ENCODE measurements at places on chromosomes 2 and 18.
A peak's percentile ranks its signal among the peaks of the same experiment; 100 is the strongest.

DNA sequence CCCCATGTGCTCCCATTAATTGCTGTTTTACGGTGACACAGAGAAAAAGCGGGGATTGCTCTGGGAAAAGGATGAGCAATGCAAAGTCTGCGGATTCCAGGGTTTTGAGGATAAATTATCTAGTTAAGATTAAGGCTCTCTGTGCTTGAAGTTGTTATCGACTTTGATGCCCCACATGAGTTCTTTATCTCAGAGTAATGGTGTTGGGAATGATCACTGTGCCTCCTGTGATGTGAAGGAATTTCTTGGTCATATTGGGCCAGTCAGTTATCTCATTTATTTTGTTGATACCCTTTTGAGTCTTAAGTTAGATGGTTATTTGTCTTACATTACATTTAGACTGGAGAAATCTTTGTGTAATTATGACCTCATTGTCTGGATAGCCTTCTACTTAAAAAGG, 184.6 kb upstream of the MEX3C start:
- DNase-seq: no peak

DNA sequence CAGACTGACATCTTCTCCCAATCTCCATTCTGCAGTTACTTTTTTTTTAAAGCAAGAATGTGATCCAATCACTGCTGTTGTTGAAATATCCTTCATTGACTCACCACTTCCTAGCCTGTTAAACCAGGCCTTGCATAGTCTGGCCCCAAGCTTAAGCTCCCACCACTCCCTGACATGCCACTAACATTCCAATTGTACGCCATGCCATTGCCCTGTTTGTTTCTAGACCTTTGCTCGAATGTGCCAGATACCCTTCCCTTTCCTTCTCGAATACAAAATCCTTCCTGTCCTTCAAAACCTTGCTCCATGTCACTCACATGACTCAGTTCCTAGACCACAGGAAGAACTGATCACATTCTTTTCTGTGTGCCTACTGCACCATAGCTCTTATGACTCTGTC, 224.2 kb downstream of the CYRIA start:
- no peak for DNase-seq

GRCh38 chr18:74733598-74733997, 135.9 kb downstream of the ZNF407 start:
- DNase-seq: no peak

GRCh38 chr18:8142131-8142711, 467.0 kb upstream of the RAB12 start:
- no peak for DNase-seq

- no peak for DNase-seq
These were observed 21.4 kb upstream of the SH3BP4 start for GRCh38 chr2:234930397-234930796.

GRCh38 chr2:205535001-205535400, 147.3 kb upstream of the NRP2 start:
- DNase-seq: no peak

DNA sequence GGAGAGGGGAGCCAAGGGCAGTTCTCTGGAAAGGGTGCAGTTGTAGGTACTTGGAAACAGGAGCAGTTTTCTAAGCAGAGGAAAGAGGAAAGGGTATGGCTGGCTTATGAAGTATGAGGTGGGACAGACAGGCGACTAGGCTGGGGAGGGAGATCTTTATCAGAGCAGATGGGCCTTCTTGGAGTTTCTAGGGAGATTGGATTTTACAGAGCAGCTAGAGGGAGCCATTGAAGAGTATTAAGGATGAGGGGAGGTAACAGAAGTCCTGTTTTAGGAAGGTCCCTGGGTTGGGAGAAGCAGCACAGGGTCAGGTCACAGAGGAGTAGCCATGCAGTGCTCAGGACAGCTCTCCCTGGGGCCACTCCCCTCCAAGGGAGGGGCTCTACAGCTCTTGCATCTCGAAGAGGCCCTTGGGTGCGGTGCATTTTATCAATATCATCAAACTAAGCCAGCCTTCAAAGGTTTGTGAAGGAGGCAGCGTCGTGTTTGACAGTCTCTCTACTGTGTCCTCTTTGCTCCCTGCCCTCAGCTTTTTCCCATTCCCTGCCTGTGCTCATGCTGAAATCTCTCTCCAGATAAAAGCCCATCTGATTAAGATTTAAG, 154.3 kb downstream of the SETBP1 start:
- no peak for DNase-seq

DNA sequence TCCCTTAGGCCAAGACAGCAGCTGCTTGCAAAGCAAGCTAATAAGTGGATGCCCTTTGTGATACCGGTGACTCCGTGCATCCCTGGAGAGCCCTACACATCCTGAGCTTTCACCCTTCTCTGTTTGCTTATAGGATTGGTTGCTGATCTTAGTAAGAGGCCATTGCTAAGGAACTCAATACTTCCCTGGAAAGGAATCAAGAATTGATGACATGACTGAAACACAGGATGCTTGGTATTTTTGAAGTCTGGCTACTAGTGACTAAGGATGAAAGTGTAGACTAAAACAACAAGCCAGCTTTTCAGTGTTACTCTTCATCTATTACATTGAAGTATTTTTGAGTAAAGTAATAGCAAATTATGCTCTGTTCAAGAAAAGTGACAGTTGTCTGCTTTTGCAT, 123.0 kb upstream of the SERPINE2 start:
- no peak for DNase-seq

DNA sequence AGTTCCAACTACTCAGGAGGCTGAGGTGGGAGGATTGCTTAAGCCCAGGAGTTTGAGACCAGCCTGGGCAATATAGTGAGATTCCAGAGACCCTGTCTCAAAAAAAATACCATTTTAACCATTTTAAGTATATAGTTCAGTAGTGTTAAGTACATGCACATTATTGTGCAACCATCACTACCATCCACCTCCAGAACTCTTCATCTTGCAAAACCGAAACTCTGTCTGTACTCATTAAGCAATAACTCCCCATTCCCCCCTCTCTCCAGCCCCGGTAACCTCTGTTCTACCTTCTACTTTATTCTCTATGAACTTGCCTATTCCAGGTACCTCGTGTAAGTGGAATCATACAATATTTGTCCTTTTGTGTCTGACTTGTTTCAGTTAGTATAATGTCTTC, 86.4 kb downstream of the GFPT1 start:
- DNase-seq: no peak

DNA sequence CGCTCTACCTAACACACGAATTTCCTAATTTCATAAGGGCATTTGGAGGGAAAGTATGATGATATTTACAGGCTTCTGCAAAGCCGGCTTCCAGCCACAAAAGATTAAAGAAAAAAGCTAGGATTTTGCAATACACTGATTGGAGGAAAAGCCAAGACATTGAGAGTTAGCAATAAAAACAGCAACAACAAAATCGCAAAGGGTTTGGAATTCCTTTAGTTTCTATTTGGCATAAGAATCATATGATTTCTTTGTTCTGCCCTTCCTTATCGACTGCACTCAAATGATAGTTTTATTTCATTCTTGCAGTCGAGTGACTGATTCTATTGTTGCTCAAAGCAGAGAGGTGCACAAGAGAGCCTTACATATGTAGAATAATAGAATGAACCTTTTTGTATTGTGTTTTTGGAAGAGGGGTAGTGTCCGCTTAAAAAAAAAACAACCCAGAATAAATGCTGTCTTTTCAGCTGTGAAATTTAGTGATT, 3.9 kb upstream of the ZNF532 start:
- DNase-seq: no peak

DNA sequence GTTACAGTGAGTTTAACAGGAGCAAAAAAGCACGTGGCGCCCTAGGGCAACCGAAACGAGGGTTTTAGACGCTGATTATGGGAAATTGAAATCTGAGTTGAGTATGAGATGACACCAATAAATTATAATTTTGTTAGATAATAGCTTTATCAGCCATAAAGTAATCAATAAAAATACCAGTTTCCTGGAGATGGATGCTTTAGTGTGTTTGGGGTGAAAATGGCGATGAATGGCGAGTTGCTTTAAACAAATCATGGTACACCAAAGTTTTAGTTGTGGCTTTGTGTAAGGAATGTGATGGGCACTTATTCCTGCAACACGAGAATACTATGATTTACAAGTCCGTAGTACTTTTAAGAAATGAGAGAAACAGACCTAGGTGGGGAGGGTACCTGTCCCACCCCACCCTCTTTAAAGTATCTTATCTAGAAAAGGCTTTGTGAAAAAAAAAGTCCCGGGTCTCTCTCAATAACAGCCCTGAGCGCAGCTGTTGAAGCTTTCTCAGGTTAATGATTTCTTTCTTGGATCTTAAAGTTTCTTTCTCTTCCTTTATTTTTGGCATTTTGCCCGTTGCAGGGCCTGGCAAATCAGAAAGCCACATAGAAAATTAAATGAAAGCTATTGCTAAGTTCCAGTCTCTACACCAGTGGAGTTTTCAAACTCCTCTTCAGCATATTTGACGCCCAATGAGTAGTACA, 1.5 kb upstream of the RRM2 start:
- no peak for DNase-seq

GRCh38 chr2:99674090-99674489, 184.3 kb upstream of the REV1 start:
- no peak for DNase-seq

DNA sequence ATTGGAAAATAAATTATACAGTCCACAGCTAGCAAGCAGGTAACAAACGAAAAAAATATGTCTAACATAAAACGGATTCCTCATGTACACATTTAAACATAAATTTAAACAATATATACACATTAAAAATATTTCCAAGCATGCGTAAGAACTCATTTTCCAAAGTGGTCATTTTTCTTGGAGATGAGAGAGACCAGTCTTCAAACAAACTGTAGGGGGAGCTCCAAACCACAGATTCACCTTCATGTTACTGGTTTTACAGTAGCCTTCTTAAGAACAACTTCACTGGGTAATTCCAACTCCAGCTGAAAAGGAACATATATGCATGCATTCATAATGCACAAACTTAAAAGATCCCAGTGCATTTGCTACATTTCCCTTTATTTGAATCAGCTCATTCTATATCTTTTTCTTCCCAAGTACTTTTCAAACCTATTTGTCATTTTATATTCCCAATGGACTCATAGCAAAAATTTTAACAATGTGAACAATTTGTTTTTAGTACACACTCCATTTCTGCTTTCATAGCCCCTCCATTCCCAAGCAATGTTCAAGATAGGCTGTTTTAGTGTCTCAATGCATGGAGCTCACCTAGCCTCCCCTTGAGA, 4.7 kb upstream of the STAMBP start:
- peak; percentile 51 for DNase-seq

DNA sequence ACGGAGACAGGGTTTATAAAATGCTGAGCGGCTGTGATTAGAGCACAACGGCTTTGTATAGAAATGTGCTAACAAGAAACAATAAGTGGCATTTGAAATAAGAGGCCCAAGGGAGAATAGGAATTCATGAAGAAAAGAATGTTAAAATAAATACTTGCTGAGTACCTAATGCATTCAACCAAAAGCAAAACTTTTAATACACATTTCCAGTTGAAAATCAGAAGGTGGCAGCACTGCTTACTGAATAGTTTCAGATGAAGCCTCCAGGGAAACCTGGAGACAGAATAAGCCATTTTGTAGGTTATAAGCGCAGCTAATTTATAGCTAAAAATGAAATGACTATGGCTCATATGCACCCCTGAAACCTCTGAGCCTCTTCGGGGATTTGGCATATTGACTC, 286.6 kb downstream of the DPP10 start:
- no peak for DNase-seq

DNA sequence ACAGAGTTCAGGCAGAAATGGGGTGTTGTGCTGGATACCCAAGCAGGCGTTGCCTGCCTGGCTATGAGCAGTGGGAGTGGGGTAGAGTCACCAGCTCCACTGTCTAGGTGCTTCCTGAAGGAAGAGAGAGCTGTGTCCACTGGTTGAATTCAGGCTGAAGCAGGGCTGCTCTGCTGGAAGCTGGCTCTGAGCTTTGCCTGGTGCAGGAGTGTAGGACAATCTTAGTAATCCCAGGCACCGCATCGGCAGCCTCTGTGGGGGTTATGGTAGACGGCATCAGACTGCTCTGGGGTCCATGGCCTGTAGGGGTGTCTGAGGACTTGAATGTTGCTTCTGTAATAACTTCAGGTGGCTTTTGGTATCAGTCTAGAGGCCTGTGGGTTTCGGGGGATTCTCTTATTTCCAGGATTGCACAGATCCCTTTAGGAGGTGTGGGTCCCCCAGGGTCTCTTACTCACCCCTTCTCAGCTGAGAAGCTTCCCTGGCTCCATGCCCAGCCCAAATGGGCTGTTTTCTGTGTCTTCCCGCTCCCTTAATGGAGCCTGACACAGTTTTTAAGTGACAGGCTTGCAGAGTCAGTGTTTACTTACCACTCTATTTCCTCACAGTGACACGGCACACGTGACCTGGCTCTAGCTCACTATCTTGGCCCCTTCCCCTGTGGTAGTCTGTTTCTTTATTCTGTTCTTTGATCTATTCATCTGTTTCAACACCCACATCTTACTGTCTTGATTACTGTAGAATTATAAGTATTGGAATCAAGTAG, 644.3 kb downstream of the CBLN2 start:
- no peak for DNase-seq

DNA sequence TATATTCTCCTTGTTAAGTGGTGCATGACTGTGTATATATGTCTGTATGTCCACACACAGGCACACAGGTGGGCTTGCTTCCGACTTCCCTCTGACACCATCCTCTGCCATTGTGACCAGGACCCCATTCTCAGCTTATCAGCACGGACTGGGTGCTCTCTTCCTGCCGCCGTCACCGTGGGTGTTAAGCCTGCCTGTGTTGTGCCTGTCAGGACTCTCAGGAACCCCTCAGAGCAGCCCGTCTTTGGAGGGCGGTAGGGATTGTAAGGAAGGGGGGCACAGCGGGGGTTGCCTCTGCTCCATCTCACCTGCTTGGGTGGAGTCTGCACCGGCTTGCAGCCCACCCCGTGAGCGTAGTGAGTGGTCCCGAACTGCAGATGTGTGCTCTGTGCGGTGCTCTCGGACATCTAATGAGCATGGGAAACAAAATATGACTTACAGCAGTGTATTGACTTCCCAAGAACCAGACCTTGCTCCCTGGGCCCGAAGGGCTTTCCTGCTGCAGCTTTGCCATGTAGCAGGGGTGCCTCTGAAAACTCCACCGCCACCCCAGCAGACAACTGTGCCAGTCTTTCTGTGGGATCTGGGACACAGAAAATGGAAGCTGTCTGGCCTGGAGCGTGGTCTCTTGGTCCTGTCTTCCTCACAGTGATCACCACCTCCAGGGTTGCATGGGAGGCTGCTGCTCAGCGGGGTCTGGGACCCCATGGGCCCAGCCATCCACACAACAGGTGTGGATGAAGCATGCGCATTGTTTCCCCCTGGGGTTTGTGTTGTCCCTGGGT, 58.9 kb downstream of the SH3RF3 start:
- no peak for DNase-seq

GRCh38 chr2:29115797-29116781, 874 bp downstream of the CLIP4 start:
- peak; percentile 50 for DNase-seq

DNA sequence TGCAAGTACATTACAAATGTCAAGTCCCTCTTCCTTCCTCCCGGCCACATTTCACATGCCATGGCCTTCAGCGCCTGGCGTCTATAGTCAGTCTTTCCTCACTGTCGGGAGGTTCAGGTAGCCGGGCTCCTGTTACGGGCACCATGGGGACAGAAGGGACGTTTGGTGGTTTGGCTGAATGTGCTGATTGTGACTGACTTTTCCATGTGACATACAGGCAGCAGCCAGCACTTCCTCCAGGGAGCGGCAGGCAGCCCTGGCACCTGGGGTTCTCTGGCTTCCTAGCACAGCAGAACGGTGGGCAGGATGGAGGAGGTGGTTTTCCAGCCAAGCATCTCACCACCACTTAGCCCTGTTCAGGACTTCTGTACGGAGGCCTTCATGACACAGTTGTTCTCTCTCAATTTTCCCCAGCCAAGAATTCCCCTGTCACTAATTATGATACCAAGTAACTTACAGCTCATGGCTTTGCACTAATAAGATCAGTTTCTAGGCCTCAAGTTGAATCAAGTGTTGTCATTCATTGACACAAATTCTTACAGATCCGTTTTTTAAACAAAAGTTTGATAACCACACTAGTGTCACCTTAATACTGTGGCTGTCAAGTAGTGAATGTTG, 83.9 kb upstream of the REV1 start:
- no peak for DNase-seq
